ENCODE measurements at places on chromosomes 2 and 18.

DNA sequence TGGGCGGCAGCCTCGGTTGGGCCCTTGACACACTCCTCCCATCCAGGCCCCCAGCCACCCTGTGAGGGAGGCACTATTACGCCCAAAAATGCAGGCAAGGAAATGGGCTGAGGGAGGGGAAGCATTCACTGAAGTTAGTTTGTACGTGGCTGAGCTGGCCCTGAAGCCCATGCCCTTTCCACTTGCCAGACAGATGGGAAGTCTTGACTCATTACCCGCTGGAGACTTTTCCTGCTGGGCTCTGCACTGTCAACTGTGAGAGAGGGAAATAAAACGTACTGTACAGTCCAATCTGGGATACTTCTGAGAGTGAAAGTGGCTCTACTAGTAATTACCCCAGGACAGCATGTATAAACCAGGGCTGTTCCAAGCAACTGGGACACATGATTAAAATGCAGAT, 125.9 kb downstream of the MSH2 start:
- DNase-seq, result no peak

DNA sequence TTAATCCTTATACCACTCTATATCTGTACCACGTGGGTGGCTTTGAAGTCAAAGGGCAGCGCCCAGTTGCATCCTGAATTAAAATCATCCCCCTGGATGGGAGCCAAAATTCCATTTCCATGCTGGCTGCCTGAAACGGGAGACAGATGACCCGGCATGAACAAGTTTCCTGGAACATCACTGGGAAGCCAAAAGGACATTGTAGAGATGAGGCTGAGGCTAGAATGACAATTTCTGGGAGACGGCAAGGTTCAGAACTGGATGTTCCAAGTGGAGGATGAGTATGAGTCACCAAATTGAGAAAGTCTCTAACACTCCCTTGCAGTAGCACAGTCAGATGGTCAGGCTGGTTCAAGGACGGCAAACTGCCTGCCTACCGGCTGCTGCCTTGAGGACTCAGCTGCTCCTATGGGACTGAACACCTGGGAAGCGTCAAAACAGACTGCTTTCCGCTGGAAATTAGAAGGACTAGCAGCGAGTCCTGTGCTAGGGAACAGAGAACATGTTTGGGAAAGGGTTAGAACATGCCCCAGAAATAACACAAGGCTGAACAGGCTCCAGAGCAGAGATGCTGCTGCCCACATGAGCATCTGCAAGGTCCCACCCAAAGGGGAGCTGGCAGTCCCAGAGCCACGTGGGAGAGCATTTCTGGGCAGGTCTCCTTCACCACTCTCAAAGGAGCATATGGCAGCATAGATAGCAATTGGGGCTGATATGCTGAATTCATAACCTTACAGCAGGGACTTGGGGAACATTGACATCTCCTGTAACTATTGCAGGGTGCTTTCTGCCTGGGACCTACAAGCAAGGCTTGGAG, 32.0 kb downstream of the YPEL5 start:
- DNase-seq, result no peak

DNA sequence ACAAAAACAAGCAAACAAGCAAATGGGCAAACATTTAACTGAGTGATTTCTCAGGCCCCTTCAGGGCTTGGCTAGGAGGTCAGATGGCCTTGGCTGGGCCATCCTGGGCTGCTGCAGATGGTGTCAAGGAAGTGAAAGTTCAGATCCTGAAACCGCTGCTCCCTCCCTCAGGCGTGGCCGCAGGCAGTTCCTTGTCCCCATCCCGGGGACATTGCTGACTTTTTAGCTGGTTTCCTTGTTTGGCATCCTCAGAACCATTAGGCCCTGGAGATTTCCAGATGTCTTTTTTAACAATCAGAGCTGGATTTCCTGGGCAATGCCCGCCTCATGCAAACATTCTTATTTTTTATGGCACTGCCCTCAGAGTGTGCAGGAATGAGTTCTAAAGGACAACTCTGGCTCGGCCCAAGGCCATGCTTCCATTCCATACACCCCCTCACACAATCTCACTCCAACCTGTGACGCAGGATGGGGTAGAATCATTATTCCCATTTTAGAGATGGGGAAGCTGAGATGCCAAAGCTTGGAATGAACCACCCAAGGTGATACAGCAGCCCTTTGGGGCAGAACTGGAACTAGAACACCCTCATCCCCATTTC, 86.1 kb upstream of the ZCCHC2 start:
- no peak for DNase-seq

GRCh38 chr2:238388794-238389193, 37.9 kb upstream of the ASB1 start:
- DNase-seq, result no peak

DNA sequence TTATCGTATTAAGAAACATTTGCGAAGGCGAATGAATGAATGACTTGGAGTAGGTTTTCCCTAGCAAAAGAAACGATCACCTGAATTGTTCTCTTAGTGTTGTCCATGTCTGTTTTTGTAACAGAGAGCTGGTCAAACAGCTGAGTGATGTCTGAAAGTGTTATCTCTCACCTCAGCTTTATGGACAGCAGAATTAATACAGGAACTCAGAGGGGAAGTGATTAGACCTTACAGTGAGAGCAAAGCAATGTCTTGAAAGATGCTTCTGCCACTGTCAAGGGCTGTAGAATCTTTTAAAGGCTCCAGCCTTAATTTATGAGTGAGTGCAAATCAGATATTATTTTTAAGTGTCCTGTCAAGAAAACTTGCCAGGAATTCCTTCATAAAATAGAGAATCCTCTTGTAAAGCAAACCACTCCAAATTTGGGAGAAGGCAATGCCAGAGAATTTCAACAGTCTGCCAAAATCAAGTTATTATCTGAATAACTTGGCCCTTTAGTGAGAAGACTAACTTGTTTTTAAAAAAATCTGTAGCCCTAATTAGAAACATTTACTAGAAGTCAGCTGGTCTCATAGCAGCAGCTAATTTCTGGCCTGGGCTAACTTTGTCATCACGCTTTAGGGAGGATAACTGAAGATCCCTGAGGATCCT, 60.7 kb downstream of the CDC42EP3 start:
- no peak for DNase-seq

- no peak for DNase-seq
Observed at GRCh38 chr18:8615397-8616027, 6.3 kb downstream of the RAB12 start.

- no peak for DNase-seq
Observed at GRCh38 chr2:230267556-230267955, 42.0 kb downstream of the SP140 start.

DNA sequence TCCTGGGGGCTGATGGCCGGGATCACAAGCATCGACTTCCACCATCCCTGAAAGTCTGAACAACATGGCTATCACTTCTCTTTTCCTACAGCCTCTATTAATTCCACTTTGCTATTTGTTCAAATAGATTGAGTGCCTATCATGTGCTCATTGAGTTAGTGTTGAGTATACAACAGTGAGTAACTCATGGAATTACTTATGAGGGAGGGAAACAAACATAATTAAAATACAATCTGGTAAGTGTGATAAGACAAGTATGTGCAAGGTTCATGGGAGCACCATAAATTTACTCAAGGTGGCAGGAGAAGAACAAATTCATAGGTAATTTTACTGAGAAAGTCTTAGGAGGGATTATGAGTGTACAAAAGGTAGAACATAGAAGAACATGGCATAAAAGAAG, 86.4 kb downstream of the MEP1B start:
- DNase-seq, result no peak

GRCh38 chr18:78242806-78243205, 736.8 kb upstream of the SALL3 start:
- DNase-seq, result no peak

DNA sequence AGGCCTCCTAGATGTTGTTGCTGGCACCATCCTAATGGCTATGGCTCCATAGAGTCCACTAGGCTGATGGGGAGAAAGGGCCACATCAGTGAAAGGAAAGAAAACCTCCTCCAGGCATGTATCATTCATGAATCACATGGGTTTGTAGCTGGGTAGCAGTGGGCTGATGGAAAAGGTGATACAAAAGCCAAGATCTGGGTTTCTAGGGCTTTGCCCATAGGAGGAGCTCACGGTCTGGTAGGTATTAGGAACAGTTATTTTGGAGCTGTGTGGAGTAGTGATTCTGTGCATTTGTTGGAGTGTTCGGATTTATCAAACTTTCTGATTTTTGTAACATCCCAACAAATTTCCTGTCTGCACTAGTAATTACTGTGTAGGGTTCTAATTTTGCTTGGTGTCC, 259.2 kb downstream of the SLC4A3 start:
- DNase-seq, result no peak

DNA sequence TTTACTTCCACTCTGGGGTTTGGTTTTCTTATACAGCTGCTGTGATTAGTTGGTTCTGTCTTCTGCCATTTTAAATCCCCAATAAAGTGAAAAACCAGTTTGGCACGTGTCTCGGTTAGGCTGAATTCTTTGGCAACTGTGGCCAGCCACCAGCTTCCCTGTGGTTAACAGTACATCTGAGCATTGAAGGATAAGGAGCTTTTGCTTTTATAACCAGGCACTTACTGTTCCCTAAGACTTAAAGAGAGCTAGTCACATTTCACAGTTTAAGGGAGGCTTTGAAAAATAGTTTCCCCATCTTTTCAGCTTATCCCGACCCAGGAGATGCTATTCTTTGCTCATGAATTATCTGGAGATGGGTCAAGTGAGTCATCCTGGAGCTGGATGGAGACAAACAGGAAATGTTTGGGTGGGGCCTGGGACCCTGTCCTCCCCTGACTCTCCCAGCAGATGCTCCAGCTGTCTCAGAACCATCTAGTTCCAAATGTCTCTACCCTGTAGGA, 57.3 kb upstream of the EML6 start:
- DNase-seq, result no peak

DNA sequence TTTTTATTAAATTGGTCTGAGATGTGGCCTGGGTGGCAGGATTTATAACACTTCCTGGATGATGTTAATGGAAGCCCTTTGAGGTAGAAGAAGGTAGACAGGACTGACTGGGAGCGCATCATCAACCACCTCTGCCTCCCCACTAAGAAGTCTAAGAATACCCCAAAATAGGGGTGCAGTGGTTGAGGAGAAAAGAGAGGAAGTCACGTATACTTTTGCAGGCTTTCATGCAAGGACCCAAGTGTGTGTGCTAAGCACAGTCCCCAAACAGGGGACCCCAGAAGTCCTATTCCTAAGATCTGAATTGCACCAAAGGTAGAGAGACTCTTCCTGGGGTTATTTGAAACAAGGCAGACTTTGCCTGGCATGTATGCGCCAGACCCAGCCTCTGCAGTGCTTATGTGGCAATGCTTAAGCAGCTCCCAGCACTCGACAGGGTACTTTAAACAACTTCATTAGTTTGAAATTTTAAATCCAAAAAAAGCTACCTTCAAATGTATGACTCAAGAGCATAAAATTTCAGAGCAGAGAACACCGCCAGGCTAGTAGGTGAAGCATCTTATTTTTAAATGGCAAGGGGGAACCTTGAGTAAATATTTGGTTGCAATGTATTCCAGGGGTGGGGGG, 35.3 kb downstream of the BCL2 start:
- DNase-seq, result no peak

GRCh38 chr2:173770947-173771678, 194.1 kb downstream of the SP3 start:
- no peak for DNase-seq

GRCh38 chr2:46041434-46041833, 255.8 kb upstream of the EPAS1 start:
- DNase-seq, result no peak

All from CD4-positive, alpha-beta T cell treated with Interleukin-15 for 4 hours (primary cell).